ENCODE measurements at places on chromosomes 6 and 20.

DNA sequence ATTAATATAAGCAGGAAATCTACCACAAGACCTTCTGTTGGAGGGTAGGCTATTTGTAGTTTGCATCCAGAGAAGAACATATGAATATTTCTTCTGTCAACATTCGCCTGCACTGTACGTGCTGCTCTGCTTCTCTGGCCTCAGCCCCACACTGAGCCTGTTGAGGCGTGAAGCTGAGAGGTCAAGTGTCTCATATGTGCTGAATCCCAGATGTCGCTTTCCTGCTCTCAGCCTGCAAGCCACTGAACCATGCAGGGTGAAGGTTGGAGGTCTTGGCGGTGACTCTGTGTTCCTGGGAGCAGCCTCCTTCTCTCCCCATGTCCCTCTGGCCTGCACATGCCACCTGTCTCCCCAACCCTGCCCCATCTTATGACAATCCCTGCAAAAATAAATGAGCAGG is 83.6 kb downstream of the TMEM170B start:
- no peak for DNase-seq

DNA sequence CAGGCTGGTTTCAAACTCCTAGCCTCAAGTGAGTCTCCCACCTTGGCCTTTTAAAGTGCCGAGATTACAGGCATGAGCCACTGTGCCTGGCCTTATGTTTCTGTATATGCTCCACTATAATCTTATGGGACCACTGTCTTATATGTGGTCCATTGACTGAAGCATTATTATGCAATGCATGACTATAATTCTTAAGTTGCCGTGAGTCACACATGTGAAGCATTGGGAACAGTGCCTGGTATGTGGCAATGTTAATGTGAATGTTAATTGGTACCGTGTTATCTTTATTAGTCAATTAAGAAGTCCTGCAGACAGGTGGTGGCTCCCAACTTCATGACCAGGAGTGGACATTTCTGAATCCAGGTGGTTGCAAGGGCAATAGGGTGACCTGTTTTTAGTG is 14.7 kb upstream of the ASXL1 start:
- no peak for DNase-seq

DNA sequence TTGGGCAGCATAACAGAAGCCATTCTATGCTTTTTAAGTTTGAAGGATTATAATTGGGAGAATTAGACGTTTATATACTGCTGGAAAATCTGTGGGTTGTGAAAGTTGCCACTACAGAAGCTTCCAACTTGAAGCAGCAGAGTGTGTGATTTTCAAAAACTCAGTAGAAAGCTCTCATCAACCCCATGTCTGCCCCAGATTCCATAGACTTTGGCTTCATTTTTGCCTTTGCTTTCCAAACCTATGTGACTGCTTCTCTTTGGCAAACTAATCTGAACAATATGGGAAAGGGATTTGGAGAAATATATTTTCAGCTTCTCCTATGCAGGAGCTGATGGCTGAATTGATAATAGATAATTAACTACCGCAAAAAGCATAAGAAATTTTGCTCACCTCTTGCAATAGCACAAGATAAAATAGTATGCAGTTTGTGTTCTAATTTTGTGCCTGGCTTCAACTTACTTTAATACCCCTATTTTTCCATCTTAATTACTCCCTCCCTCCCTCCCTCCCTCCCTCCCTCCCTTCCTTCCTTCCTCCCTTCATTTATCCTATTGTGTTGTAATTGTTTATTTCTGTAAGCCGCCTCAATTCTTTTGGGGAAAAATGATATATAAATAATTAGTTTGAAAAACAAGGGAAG is 214.1 kb upstream of the HS3ST5 start:
- DNase-seq = no peak

GRCh38 chr20:3980260-3981131 is 34.9 kb downstream of the RNF24 start:
- peak; percentile 9 for DNase-seq

GRCh38 chr20:5650280-5650691 is 99.9 kb upstream of the SHLD1 start:
- DNase-seq = no peak

GRCh38 chr6:75094614-75095200 is 111.1 kb downstream of the COL12A1 start:
- DNase-seq = no peak

GRCh38 chr6:106568530-106568929 is 60.8 kb downstream of the RTN4IP1 start:
- no peak for DNase-seq

- no peak for DNase-seq
These were observed at the start of gene AKAP12 for GRCh38 chr6:151239603-151240035. Gene AKAP12 (plus strand): TSS chr6:151239967. CDS start chr6:151240563, 596 bp downstream.

DNA sequence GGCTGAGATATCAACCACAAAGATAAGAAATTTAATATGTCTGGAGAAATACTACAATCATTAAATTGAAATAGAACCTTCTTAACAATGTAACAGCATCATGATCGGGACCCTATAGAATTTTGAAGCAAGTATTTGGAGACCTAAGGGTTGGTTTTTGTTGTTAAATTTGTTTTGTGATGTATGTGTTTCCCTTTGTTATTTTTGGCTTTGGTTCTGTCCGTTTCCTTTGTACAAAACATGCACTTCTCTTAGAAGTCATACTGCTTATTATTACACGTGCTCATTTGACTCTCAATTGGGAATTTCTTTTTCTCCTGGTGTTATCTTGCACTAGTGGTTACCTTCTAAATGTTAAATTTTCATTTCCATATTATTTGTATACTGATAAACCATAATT is 4.0 kb upstream of the PLN start:
- no peak for DNase-seq

DNA sequence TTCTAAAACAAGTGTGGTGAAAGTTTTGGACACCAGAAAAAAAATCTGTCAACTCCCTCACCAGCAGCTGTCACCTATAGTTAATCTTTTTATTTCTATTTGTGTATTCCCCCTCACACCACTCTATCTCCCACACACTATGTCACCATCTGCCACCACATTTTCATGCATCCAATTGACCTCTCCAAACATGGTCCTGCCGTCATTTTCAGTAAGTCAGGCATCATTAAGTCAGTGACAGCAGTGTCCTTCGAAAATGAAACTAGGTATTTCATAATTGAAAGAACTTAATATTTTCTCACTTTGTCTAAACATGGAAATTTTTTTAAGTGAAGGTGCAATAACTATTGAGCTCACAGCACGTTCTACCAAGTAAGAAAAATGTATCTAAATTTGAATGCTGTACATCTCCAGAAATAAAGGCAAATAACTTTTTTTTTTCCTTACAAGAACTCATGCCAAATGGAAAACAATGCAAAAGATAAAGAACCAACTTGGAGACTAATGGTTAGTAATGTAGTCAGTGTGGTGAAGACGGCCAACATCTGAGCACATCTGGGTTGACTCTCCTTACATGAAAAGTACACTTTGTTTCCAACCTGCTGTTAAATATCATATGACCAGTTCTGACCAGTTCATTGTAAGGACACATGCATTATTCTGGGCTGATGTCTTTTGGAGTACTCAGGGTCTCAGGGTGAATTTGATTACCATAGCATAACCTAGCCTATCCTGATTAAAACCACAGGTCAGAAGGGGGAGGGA is 623.3 kb upstream of the MANEA start:
- no peak for DNase-seq

DNA sequence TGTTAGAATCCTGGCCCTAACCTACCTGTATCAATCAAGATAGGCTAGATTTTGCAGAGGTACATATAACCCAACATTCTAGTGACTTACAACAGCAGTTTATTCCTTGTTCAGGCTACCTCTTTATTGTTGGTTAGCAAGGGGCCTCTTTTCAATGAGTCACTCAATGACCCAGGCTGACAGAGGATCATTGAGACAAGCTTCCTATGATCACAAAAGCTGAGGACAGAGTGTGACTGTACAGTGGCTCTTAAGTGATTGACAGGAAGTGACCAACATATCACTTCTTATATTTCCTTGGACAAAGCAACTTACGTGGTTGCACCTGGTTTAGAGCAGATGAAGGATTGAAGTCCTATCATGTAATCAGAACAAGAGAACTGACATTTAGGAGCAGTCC is 740.9 kb downstream of the FRK start:
- DNase-seq = no peak

DNA sequence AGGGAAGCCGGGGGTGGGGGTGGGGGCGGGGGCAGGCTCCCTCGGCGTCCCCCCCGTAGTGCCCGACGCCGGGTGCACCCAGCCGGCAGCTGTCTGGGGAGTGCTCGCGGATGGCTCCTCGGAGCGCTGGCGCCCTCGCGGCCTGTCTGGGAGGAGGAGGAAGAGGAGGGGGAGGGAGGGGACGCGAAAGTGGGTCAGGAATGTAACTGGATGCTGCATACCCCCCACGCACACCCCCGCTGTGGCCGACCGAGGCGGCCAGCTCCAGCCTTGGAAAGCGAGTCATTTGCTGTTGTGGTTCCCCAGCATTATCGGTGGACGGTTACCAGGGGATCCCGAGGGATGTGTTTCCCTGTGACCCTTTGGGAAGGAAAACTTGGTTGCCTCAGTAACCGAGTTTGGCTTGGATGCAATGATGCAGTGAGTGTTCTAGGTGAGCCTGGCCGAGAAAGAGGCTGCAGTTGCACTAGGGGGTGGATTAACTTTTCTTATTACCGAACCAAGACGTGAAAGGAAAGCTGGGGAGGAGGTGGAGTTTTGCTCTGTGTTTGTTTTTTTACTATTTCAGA is 55.2 kb upstream of the RREB1 start:
- no peak for DNase-seq

DNA sequence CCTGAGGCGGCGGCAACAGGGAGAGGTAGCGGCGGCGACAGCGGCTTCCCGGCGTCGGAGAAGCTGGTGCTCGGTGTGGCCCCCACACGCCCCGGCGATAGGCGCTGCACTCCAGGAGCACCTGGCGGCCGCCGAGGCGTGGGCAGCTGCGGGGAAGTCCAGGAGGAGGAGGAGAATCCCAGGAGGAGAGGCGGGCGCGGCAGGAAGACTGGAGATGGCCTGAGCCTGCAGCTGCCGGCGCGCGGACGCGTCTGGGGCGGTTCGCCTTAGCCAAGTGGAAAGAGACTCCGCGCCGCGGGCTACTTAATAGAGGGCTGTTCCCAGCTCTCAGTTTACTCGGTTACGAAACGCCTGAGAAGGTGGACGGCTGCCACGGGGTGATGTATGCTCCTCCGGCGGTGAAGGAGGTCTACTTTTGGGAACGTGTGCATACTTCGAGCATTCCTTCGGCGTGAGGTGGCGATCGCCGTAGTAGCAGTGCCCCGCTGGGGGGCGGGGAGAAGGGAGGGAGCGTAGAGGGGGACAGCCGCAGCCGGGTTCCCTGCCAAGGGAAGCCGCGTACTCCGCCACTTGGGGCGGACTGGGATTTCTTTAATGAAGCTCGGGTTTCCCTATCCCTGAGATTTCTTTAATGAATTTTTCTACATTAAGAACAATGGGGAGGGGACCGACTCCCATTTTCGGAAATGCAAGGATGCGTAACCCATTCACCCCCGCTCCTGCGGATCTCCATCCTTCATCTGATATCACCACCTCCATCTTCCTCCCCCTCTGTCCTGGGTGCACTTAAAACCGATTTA is at the start of gene COL12A1:
Gene COL12A1, minus strand, starts transcription at position 278 of the 800 bp plus-strand sequence. CDS start 3,261 bp downstream, outside the sequence.
- DNase-seq = no peak

GRCh38 chr20:56433880-56434255 is 21.8 kb downstream of the CASS4 start:
- no peak for DNase-seq

GRCh38 chr6:110944681-110945151 is 13.8 kb upstream of the GTF3C6 start:
- peak; percentile 12 for DNase-seq

GRCh38 chr20:5996765-5997164 is 46.3 kb downstream of the MCM8 start:
- no peak for DNase-seq

DNA sequence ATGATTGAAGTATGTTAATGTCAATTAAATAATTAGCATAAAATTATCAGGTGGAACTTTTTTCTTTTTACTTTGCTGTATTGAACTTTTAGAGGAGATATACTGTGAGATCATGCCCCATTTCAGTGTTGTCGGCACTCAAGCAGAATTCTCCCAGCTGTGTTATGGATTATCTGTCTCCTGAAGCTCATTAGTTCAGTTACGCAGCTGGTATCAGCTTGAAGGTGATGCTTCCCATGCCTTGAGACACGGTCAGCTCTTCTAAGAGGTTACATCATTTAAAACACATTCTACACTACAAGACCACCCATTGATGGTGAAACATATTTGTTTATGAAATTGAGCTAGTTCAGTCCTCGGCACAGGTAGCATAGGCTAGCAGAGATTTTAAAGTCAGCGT is 68.9 kb upstream of the PHACTR2 start:
- no peak for DNase-seq

GRCh38 chr6:39997101-39997635 is 62.9 kb upstream of the MOCS1 start:
- no peak for DNase-seq

DNA sequence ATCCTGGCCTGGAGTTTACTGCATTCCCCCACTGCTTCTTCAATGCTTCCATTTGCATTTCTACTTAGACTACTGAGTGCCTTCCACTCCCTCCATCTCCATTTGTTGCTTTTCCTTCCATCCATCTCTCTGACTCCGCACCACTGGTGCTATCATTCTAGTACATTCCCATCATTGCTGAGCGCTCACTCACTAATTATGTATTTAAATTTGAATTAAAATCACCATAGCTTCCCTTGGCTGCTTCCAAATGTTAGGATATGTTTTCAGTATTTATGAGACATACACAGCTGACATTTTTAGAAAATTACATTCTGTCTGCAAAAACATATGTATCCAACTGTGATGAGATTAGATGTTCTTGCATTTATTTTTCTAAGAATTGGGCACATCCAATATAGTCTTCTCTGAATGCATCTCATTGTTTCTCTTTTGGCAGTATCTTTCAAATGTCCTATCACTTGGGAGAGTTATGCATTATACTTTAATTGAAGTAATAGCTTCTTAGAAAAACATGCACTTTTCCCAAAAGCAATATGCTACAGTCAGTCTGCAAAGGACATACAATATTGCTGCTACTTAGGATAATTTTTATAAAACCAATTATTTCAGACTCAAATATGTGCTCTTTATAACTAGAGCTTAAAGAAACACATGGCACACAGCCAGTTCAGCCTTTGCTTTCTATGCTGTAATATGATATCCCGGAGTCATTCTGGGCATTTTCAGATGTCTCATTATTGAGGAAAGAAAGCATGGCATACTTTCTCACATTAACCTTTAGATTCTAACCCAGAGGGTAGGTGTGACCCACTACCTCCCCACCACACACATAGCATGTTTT is 12.1 kb upstream of the COL21A1 start:
- no peak for DNase-seq

GRCh38 chr6:30163918-30164654 is 740 bp downstream of the TRIM15 start:
- no peak for DNase-seq

GRCh38 chr20:46682063-46682821 is 7.0 kb downstream of the TP53RK start:
- DNase-seq = no peak

DNA sequence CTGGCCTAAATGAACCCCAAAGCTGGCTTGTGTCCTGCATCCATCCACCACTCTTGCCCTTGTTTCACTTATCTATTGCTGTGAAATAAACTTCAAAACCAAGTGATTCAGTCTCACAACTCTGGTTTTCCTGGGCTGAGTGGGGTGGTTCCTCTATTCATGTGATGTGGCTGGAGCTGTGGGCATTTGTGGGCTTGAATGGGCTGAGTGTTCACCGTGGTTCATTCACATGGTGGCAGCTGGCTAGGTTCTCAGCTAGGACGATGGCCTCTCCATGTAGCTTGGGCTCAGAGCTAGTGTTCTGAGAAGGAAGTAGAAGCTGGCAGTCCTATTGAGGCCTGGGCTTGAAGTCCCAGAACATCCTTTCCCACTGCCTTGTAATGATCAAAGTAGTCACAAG is 30.4 kb downstream of the FKBP1A start:
- DNase-seq = no peak

GRCh38 chr6:105336986-105337385 is 65.9 kb downstream of the PREP start:
- DNase-seq = no peak
